ENCODE measurements at places on chromosomes 1 and 21.

- DNase-seq = no peak
Observed at GRCh38 chr1:157132111-157132510, 6.1 kb downstream of the ETV3 start.

GRCh38 chr1:31886866-31887265 lies 51.3 kb downstream of the PTP4A2 start:
- no peak for DNase-seq

- DNase-seq = no peak
Observed at GRCh38 chr1:229757226-229757625, 131.2 kb downstream of the URB2 start.

GRCh38 chr1:216015116-216015515 lies 408.1 kb downstream of the USH2A start:
- DNase-seq = no peak

DNA sequence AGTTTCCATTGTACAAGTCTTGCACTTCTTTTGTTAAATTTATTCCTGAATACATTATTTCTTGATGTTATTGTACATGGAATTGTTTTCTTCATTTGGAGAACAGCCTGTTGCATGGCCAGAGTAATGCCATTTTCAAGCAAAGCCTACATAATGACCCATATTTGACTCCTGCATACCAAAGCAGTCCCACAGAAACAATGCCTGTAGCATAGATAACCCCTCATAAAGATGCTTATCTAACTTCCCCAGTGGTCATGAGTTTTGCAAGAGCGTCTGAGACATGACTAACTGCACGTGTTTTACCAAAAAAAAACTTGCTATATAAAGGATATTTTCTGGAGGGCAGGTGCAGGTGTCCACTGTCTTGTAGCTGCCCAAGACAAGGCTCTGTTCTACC lies 30.3 kb upstream of the RLF start:
- no peak for DNase-seq

GRCh38 chr1:91545506-91546300 lies 45.1 kb downstream of the CDC7 start:
- no peak for DNase-seq

DNA sequence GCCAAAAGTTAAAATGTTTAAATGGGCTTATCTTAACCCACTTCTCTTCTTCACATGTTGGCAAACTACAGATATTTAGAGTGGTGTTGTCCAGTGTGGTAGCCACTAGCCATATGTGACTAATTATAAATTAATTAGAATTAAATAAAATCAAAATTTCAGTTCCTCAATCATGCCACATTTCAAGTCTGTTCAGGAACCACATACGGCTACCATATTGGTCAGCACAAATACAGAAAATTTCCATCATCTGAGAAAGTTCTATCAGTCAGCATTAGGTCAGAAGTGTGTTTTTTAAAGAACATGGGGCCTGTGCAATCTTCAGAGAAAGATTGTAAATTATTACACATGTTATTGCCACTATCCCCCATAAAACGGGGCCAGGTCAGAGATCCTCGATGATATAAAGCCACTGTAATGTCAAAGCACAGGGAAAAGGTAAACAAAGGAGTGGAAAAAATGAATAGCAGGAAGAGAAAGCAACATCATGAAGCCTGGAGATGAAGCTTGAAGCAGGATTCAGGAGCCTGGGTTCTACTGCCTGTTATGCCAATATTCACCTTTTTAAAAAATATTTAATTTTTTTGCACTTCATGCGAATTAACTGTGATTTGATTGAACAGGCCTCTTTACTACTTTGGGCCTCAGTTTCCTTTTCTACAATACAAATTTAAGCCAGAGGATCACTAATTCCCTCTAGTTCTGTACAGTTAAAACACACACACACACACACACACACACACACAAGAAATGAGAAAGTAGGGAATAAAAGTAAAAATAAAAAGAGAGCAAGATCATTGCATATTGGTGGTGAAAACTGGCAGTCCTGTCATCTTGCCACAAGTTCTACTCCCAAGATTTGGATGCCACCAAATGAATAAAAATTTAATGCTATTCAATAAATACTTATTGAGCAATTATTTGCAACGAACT lies 2.3 kb downstream of the RSBN1 start:
- no peak for DNase-seq

GRCh38 chr21:20388400-20388799 lies 609.8 kb upstream of the NCAM2 start:
- DNase-seq = no peak

DNA sequence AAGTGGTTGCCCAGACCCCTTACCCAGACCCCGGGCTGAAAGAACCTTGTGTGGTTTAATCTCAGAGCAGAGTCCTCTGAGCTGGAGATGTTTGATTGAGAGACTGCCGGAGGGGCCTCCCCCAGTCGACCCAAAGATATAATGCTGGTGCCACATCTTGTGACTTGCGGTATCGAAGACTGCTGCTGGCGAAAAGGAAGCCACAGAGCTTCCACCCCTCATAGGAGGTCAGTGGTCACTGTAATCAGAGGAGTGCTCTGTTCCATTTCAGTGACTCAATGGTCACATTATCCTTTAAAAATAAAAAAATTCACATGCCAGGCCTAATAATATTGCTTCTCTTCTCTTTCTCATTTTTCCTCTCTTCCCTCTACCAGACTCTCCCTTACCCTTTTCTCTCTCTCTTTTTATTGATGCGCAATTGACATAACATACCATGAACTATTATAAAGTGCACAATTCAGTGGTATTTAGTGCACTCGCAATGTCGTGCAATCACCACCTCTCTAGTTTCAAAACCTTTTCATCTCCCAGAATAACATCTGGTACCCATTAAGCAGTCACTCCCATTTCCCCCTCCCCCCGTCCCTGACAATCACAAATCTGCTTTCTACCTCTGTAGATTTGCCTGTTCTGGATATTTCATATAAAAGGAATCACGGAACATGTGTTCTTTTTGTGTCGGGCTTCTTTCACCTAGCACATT lies 52.6 kb upstream of the LYST start:
- no peak for DNase-seq

- no peak for DNase-seq
Observed at GRCh38 chr1:63547621-63548294, 24.4 kb downstream of the EFCAB7 start.

- DNase-seq = no peak
Observed at GRCh38 chr1:205510951-205511330, 6.5 kb downstream of the CDK18 start.

GRCh38 chr21:23384679-23385078 lies 2222.6 kb downstream of the MRPL39 start:
- no peak for DNase-seq

DNA sequence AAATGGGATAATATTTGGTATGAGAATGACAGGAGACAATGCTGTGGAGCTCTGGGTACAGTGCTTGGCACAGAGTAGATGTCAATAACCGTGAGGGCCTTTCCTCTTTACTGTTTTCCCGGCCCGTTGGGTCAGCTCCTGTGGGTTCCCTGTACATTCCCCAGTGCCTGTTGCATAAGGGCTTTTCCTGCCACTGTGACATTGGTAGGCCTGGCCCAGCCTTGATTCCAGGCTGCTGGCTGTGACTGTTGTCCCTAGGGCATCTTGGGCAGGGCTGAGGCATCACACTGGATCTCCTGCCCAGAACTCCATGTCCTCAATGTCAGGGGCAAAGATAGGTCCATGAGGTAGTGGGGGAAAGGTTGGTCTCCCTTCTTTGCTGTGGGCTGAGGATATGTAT lies 25.8 kb upstream of the MYCL start:
- no peak for DNase-seq

DNA sequence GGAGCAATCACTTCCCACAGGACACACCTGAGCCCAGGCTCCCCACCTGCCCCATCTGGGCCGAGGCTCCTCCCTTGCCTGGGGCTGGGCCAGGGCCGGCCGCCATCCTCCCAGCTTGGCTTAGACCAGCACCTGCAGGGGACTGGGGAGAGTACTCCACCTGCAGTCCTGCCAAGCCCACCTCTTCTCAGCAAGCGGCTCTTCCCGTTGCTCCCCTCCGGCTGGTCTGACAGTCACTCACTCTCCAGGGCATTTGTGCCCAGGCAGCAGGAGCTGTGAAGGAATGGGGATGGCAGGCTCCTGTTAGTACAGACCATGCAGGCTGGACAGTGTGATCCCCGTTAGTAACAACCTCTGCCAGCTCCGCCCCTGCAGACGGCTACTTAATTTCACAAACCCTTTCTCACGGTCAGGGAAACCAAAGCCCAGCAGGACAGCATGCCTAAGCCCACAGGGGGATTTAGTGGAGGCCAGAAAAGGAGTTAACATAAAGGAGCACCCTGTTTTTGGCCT lies at the start of gene FYB2:
Gene FYB2, minus strand, starts transcription at position 18 of the 513 bp plus-strand sequence. CDS start 114 bp downstream, outside the sequence.
- no peak for DNase-seq

DNA sequence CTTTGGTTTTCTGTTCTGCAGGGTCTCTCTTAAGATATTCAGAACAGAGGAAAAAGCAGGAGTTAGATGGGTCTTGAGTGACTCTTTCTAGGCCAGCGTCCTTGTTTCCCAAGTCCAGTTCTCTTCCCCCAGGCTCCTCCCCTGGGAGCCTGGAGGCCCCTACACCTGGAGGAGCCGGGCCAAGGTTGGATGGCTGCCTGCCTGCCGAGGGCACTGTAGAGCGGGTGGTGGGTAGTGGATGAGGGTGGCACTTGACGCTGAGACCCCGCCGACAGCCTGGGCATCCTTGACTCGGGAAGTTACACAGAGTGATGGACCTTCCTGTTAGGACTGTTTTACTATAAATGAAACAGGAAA lies 17.4 kb upstream of the KANK4 start:
- DNase-seq = no peak

DNA sequence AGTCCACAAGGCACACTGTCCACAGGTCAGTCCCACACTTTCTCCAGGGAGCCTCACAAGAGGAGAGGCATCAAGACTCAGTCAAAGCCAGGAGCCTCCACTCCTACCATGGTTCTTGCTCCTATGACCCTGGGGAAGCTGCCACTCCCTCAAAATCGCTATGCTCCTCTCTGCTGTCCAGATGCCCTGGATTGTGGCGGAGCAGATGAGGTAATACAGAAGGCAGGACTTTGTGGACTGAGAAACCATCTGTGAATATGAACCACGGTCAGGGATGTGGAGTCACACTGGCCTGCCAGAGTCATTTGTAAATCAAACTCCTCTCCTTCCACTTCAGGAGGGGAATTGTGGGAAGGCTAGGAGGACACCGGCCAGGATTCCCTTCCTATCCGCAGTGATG lies 20.6 kb downstream of the VWA5B1 start:
- DNase-seq = no peak

DNA sequence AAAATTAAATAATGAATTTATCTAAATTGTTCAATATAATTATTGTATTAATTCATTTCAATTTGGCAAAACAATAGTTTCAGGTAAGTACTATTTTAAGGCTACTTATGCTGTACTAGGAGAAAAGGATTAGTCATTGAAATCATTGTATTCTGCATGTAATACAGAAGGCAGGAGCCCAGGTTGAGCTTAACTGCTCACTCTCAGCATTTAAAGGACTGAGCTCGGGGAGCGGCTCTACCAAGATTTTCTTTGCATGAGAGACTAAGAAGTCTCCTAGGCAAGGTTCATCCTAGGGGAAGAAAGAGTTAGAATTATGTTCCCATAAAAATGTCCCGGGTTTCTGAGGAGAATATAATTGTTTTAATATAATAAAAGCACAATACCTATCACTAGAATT lies 112.5 kb downstream of the CYYR1 start:
- DNase-seq = no peak

GRCh38 chr1:221203224-221204054 lies 324.2 kb downstream of the HLX start:
- peak; percentile 58 for DNase-seq

DNA sequence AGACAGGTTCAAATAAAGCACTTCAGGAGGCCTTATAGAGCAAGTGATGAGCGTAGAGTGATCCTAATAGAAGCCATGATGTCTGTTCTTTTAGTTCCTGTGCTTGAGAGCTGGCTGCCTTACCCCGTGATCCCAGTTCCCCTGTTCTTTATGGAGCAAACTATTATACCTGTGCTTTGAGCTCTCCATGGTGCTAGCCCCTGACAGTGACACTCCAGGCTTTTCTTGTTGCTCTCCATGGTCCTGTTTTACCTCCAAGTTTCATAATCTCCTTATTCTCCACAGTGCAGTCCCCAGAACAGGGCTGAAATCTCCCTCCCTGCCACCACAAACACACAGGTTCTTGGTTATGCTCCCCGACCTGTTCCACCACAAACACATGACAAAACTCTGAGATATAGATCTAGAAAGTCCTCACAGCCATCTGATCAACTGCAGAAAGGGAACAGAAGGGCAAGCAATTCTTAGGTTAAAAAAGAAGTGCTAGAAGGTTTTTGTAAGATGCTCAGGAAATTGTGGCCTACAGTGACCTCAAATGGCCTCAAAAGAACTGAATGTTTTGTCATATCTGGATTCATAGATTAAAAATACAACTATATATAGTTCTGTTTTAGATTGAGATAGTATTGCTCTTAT lies 6.0 kb downstream of the CADM3 start:
- no peak for DNase-seq

DNA sequence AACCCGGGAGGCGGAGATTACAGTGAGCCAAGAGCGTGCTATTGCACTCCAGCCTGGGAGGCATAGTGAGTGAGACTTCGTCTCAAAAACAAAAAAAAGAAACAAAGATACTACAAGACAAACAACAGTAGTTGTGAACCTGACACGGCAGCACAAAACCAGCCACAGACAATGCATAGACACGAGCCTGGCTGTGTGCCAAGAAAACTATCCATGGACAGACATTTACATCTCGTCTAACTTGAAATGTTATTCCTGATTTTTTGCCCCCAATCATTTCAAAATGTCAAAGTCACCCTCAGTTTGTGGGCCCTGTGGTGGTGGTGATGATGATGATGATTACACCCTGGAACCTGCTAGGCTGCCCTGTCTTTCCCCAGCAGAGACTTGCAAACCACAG lies 6.3 kb downstream of the KLHL21 start:
- no peak for DNase-seq

- DNase-seq = no peak
Observed at GRCh38 chr1:212485913-212486618, 53.3 kb downstream of the NENF start.

DNA sequence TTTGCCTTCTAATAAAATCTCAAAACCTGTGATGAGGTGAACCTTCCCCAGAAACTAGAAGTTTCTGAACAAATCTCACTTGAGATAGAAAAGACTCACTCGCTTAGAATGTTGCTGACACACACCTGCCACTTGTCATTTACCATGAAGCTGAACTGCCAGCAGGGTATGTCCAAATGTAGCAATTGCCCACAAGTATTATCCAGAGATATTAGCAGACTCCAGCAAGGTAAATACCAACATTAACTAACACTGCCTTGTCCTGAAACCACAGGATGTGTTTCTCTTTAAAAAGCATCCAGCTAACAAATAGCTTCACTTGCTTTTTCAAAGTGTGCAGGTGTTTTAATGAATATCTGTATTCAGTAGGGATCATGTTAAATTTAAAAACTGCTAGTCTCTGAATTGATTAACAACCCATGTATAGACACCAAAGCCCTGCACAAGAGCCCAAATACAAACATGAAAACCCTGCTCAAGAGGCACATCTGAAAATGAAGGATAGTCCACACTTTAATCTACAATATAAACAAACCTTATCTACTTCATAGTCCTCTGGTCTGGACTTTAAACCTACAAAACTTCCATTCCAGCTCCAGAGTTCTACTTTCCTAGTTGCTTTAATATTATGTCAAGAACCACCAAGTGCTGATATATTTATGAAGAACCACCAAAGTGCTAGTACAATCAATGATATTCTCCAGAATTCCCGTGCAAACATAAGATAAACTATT lies 19.3 kb downstream of the KRTAP8-1 start:
- no peak for DNase-seq

- DNase-seq = no peak
Observed at GRCh38 chr1:185244015-185244747, 72.9 kb downstream of the IVNS1ABP start.

Data from CD4-positive, alpha-beta T cell (primary cell).